ENCODE measurements at places on chromosomes 7 and 10.
A peak's percentile ranks its signal among the peaks of the same experiment; 100 is the strongest.

DNA sequence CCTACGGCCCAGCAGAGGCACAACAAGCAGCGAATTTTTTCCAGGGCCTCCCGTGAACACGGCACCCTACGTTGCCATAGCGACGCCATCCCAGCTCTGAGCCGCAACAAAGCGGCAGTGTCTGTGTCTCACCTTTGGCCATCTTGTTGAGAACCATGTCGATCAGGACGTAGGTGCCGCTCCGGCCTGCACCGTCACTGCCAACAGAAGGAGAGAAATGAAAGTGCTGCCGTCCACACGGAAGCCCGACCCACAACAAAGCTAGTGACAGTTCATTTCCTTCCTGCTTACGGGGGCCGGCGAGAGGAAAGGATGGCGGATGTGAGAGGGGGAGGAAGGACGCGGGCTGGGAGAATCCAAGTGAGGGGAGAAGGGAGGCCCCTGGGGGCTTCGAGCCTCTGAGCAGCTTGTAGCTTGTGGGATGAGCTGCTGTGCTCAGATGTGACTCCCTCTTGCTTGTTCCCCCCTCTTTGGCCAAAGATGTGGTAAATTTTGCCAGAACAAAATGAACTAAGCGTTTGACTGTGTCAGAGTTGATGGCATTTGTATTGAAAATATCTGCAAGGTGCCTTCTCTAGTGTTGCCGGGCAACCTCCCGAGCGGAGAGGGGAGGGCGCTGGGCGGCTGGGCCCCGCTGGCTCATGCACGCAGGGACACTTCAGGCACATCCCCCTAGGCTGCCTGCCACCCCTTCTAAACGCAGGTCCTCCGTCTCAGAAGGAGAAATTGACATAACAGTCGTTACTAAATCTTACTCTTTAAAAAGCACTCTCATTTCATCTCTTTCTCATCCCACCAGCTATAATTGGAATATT lies 232.2 kb downstream of the DNAJB6 start:
- peak; percentile 30 for DNase-seq

DNA sequence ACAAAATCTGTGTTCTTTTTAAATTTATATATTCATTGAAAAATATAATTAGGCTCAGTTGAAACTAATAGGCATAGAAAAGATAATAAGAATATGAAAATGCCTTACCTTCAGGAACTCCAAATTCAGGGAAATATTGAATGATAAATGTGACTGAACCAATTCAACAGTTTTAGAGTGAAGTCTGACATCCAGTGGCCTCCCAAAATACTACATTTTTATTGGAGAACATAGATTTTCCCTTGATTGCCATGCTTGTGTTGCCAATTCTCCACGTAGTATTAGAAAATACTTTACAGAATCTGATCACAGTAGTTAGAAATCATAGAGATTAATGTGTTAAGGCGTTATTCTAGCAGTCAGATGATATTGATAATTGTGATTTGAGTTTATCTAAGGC lies 1246.7 kb downstream of the GATA3 start:
- DNase-seq: no peak

GRCh38 chr7:137919987-137920386 lies 73.2 kb upstream of the DGKI start:
- DNase-seq: no peak

DNA sequence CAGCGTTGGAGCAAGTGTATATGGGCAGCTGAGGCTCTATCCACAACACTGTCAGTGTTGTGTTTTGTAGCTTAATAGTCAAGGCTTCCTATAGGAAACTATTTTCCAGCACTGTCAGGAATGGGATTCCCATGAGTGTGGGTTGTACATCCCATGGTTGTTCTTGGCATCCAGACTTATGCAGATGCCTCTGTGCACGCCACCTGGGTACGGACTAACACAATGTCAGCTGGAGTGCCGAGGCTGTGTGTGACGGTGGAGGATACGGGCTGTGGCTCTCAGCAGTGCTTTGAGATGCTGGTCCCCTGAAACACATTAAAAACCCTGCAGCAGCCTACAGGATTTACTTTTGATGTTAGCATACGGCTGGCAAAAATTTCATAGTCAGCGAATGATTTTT lies 350.0 kb downstream of the ACTR3B start:
- DNase-seq: no peak

DNA sequence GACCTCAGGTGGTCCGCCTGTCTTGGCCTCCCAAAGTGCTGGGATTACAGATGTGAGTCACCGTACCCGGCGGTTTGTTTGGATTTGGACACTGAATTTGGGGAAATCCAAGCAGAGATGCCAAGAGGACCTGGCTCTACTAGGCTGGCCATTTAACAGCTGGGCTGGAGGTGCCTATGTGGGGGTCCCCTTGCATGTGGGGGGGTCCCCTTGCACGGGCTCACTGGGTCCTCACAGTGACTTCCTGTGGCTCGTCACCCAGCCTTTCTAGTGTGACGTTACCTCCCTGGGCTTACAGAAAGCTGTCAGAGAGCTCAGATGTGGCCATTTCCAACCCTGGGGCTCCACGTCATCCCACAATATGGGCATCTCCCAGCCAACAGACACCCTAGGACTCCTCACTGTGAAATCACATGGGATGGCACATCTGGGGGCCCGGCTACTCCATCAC lies 49.3 kb upstream of the GNA12 start:
- no peak for DNase-seq

GRCh38 chr10:47160261-47160908 lies 139.6 kb upstream of the GDF10 start:
- no peak for DNase-seq

DNA sequence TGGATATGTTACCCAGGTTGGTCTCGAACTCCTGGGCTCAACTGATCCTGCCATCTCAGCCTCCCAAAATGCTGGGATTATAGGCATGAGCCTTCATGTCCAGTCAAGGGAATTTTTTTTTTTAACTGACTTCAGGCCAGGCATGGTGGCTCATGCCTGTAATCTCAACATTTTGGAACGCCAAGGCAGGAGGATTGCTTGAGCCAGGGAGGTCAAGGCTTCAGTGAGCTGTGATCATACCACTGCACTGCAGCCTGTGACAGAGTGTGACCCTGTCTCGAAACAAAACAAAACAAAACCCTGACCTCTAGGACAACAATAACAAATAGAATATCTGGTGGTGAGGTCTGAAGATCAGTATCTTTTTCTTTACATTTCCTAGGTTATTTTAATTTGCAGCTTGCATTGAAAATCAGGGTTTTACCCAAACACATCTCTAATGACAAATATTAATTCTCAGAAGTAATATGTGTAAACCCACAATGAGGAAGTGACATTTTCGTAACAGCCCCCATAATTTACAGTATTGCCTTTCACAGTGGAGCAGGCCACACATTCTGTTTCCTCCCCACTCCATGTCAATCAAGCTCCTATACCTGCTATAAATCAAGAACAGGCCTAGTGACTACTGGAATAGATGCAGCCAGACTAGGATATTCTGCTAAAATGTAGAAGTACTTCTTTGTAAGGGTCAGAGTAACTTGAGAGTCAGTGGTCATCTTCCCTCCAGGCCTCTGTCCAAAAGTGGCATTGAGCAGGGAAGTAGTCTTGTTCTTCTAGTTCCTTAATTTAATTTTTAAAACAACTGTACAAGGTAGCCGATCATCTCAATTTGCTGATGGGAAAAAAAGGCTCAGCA lies 43.3 kb upstream of the ECHDC3 start:
- no peak for DNase-seq

DNA sequence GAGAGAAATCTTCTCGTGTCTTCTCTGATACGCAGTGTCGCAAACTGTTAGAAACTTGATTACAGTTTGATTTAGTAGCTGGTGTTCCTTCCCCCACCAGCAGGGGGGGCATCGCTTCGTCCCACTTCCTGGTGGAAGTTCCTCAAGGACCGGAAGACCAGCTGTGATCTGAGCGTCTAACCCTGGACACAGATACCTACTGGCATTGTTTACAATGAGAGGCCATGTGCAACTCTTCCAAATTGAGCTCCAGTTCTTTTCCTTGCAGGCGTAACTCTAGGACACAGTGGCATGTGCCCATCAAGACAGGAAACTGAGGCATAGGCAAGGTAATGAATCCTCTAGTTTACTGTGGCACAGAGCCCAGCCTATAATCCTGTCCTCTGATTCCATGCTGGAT lies 219.0 kb downstream of the CCDC3 start:
- peak; percentile 60 for DNase-seq

- peak; percentile 5 for DNase-seq
Observed at GRCh38 chr7:70763961-70764691, 367.8 kb upstream of the GALNT17 start.

GRCh38 chr7:88020953-88021665 lies 87.1 kb downstream of the ADAM22 start:
- DNase-seq: no peak

- DNase-seq: no peak
Observed at GRCh38 chr7:64656489-64656888, 9.4 kb upstream of the ZNF107 start.

- no peak for DNase-seq
Observed at GRCh38 chr7:66502230-66503035, 126.2 kb upstream of the KCTD7 start.

GRCh38 chr10:5373307-5373706 lies 8.5 kb downstream of the UCN3 start:
- no peak for DNase-seq

DNA sequence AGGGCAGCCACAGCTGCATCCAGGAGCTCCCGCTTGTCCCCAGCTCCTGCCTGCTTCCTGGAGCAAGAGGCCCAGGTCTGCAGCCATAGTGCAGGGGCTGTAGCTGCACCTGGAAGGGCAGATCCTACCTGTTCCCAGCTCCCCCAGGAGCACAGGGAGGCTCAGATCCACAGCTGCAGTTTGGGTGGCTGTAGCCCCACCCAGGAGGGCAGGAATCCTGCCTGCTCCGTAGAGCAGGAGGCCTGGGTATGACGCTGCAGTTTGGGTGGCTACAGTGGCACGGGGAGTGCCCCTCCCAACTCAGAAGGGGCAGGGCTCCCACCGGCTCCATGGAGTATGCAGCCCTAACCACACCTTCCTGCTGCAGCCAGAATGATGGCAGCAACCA lies 26.7 kb upstream of the CDCA7L start:
- no peak for DNase-seq

- DNase-seq: no peak
Observed at GRCh38 chr7:127903892-127904669, 127.2 kb downstream of the LRRC4 start.

GRCh38 chr10:83915801-83916200 lies 223.5 kb upstream of the GHITM start:
- no peak for DNase-seq

- DNase-seq: no peak
Observed at GRCh38 chr10:112713411-112713810, 236.6 kb upstream of the TCF7L2 start.

DNA sequence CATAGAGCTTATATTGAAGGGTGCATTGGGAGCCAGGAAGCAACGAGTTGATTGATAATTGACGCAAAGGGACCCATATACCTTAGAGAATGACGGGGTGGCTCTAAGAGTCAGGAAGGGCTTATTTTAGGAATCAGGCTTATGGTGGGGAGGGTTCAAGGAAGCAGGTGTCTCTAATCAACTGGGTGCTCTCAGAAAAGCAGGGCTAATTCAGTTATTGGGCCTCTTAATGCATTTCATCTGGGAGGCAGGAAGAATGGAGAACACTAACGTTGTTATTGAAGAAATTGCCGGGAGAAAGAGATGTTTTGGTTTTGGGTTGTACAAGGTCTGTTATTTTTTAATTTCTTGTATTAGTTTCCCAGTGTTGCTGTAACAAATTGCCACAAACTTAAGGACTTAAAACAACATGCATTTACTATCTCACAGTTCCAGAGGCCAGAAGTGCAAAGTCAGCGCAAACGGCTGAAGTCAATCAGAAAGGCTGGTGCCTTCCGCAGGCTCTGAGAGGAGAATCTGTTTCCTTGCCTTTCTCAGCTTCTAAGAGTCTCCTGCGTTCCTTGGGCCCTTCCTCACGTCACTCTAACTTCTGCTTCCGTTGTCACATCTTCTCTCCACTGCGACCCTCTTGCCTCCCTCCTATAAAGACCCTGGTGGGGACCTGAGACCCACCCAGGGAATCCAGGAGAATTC lies 328.4 kb upstream of the C7orf33 start:
- no peak for DNase-seq

GRCh38 chr7:82562716-82563404 lies 119.3 kb upstream of the CACNA2D1 start:
- no peak for DNase-seq

DNA sequence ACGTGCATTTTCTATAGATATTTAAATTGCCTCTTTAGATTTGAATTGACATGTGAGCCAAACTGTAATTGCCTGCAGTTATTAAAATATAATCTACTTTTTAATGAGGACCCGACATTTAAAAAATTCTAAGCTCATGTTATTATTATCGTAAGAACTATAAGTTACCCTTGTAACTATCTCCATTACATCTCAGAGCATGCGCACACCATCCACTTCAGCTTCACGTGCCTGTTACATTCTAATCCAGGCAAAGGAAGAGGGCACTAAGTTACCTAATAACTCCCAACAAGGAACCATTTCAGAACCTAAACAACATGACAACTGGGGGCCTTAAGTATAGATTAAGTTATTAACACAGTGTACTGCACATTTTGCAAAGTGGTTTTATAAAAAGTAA lies 509.0 kb upstream of the DPP6 start:
- DNase-seq: no peak

DNA sequence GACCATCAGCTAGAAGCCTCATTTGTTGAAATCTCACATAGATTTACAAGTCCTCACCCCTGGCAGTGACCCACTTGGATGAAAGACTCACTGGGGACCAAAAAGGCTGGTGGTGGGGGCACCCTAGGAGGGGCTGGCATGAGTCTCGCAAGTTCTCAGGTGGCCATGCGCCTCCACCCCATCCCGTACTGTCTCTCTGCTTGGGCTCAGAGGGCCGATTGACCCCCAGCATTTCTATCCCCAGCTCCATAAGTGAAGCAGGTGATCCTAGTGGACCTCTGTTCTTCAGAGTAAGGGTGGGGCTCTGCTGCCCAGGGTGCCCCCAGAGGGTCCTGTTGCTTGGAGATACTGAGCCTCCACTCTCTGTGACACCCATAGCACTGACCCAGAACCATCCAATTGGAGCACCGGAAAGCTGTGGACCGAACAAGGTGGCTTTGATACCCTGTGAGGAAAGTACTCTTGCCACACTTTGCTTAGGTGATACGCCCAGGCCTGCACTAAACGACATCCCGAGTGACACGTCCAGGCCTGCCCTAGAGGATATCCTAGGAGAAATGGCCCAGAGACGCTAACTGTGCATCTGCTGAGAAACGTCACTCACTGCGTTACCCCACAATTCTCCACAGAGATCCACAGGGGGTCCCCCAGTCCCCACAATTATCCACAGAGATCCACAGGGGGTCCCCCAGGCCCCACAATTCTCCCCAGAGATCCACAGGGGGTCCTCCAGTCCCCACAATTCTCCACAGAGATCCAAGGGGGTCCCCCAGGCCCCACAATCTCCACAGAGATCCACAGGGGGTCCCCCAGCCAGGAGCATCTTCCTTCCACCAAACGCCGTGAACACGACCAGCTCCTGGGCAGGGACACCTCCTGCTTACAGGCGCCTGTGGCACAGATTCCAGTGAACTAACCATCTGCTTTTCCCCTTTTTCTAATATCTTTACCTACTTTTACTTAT lies 262.9 kb downstream of the PTPRN2 start:
- no peak for DNase-seq

DNA sequence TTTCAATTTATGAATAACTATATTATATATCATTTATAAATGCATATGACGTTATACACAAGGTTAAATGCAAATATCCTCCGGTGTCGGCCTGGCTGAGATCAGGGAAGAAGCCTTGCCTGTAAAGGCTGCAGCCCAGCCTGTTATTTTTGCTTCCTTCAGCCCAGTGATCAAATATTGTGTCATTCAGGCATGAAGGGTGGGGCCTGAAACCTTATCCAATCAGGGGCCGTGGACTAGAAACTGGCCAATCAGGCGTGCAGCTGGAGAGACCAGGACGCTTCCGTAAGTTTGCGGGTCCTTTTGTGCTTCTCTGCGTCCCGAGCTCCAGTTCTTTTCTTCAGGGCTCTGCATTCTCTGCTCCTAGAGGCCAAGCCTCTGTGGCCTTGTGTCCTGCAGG lies at the start of gene ZNF722:
Gene ZNF722, plus strand, starts transcription at position 301 of the 400 bp plus-strand sequence. CDS start 113 bp downstream, outside the sequence.
- DNase-seq: no peak
